ENCODE measurements at places on chromosomes 6 and 20.

DNA sequence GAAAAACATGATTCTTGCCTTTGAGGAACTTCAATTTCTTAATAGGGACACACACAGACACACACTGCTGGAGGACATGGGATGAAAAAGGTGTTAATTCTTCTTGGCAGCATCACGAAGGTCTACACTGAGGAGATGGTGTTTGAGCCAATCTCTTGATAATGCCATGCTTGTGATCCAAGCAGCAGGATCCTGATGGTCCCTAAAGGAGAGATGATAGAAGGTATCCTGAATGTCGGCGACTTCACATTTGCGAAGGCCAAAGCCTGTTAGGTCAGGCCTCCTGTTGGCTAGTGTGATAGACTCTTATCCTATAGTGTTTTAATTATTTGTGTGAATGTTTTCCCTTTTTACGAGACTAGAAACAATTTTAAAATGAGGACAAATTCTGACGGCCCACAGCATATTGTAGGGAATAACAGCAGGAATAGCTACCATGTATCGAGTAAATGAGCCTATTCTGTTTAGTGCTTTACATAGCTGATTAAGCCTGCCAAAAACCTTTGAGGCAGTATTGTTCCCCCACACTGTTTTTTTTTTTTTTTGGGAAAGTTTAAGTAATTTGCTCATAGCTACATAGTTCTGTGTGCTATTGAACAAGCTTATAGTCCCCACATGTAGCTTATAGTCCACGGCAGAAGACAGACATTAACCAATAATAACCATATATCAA lies 15.3 kb upstream of the TFB1M start:
- no peak for DNase-seq

DNA sequence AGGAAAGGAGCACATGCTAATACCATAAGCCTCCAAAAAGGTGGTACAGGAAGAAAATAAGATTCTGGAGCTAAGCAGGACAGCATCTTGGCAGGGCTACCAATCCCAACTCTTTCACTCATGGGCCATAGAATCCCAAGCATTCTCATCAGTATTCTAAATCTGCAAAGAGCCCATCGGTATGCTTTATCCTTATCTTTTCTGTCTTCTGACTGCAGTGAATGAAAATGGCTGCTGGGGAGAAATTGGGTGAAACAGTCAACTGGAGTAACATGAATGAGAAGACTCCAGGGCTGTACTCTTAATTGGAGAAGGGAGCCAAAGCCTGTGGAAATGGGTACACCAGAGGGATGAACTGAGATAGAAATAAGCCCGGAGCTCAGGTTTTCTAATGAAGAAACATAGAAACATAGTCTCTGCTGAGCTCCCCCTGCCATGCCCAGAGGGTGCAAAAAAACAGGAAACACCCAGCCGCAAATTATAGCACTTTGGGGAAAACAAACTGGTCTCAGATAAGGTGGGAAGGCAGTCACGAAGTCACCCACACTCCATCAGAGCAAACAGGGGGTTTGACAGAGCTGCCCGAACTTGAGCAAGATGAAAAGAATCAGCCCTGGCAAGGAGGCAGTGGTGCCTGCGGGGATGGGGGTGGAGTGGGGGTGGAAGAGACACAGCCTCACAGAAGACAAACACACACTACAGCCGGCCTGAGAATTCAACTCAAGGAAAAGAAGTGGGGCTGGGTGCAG lies 35.4 kb upstream of the E2F3 start:
- DNase-seq: peak; percentile 55

DNA sequence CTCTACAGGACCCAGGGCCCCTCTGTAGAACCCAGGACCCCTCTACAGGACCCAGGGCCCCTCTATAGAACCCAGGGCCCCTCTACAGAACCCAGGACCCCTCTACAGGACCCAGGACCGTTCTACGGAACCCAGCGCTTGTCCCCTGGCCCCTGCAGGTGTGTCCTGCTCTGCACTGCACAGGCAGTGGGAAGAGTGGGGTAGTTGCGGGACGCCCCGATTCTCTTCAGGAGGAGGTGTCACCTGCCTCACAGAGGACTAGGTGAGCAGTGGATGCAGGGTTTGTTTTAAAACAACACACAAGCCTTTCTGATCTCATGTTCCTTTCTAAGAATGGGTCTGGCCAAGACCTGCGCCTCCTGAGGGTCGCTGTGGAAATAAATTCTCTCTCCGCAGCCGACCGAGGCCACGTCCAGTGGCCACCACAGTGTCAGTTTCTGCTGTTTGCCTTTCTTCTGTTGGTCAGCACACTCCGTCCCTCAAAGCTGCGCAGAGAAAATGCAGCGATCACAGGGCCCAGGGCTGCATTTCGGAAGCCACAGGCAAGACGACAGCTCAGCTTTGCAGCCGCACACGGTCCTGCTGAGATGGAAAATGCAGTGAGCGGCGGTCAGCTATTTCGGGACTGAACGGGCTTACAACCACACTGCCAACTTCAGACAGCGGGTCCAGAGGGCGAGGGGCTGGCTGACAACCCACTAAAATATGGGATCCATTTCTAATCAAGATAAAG lies 135.2 kb downstream of the DLL1 start:
- DNase-seq: no peak

GRCh38 chr6:157885211-157885788 lies 62.3 kb downstream of the SNX9 start:
- no peak for DNase-seq

DNA sequence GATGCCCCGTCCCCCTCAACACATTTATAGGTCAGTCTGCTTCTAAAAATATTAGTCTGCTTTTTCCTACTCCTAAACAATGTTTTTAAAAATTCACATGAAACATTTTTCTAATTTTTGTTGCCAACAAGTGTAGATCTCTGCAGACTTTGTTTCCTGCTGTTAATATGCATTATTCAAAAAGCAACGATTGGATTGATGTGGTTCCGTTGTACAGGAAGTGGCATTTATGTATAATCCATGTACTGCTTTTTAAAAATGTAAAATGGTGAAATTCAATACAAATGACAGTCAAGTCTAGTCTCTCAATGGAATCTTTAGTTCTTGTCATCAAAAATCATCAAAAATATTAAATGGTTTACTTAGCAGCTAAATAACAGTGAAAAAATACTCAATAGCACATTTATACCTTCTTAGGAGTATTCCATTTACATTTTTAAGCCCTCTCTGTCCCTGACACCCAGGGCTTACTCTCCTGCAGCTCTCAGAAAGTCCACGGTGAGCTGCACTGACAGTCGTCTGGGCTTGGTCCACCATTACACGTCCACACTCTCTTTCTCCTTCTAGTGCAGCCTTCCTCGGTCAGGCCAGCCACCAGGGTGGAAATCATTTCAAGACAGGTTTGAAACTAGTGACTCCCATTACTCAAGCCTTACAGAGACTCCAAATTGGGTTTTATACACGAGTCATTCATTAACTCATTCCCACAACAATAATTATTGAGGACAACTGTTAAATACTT lies 211.5 kb downstream of the TMEM200A start:
- no peak for DNase-seq

DNA sequence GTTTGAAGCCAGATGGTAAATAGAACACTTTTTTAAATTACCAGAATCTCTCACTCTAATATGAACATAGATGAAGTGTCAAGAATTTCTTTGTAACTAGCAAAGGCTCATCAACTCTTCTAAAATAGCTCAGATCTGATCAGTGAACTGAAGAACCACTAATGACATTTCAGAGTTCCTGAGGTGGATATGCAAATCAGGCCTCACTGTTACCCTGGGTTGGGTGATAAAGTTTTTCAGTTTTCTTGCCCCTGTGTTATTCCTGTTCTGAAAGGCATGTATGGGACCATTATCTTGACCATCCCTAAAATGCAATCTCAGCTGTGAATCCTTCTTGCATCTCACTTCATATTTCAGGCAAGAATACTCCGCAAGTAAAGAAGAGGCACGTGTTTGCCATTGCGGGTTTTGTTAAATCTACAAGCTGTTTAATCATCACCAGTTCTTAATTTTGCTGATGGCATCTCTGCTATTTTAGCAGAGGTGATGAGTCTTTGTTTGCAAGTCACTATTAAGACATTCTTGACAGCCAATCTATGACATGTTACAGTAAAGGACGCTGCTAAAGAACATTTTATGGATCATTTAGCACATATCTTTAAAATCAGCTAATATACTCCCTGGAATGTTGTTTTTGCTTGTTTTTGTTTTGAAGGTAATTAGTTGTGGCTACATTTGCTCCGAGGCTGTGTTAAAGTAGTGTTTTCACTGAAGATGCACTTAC lies 47.9 kb downstream of the KHDC1L start:
- DNase-seq: no peak

DNA sequence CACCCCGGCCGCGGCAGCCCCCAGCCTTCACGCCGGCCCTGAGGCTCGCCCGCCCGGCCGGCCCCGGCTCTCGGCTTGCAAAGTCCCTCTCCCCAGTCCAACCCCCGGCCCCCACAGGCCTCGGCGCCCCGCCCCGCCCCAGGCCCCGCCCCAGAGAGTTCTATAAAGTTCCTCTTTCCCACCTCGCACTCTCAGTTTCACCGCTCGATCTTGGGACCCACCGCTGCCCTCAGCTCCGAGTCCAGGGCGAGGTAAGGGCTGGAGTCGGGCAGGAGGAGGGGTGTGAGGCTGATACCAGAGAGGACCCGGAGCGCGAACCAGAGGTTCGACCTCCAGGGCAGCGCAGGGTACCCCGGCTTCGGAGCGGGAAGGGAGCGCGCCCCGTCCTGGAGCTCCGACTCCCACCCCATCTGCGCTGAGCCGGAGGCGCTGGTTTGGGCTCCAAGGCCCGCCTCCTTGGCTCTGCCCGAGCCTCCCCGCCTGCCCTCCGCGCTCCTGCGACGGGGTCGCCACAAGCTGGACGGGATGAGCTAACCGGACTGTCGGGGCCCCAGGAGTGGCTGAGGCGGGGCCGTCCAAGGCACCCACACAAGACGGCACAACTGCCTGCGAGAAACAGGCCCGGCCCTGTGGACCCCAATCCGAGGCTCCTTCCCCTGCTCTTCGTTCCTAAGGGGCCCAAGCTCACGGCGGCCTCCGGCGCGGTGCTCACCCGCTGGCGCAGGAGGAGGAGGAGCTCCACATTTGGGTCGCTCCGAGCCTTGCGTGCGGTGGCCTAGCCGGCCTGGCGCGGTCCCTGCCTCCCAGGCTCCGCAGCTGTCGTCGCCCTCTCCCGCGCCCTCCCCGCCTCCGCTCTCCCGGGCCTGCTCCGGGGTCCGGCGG lies at the start of gene IRF4:
Gene IRF4 (plus strand): TSS at position 194 of the 882 bp plus-strand sequence. CDS start 1,401 bp downstream, outside the sequence.
- peak; percentile 63 for DNase-seq

DNA sequence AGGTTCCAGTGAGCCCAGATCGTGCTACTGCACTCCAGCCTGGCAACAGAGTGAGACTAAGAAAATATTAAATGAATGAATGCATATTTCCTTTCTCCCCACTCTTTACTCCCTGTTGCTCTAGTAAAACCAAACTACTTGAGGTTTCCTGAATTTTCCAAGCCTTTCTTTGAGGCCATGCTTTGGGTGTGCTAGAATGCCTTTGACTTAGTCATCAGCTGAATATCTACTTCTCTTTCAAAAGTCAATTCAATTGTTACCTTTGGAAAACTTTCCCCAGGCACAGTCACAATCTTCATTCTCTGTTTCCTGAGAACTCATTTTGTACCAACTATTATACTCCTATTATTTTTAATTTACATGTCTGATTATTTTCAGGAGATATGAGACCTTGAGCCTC lies 27.5 kb upstream of the CEP85L start:
- DNase-seq: no peak

DNA sequence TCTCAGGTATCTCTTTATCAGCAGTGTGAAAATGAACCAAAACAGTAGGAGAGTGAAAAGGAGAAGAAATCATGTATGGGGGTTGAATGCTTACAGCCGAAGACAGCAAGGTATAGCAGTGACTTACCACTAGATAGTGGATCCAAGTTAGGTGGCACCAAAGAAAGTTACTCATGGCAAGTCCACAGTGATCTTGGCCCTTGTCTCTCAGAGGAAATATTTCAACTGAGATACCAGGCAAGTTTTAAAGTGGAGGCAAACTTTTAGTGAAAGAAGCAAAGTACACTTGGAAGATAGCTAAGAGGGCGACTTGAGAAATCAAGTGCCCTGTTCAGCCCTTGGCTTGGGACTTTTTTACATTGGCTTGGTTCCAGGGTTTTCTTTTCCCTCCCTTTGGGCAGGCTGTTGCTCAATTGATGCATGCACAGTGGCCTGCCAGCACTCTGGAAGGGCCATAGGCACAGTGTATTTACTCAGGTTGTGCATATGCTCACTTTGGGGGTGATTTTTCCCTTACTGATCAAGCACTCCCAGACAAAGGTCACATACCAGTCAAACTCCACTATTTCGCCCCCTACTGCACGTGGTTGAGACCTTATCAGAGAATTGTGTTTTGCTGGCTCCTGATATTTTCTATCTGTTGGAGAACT lies 329.5 kb upstream of the KHDRBS2 start:
- DNase-seq: no peak

GRCh38 chr6:99225172-99225571 lies 124.3 kb downstream of the FAXC start:
- DNase-seq: no peak

- no peak for DNase-seq
These were observed 101.3 kb downstream of the MYB start for GRCh38 chr6:135282395-135282794.

- peak; percentile 94 for DNase-seq
These were observed 33.9 kb upstream of the PRSS16 start for GRCh38 chr6:27213544-27214125.

GRCh38 chr6:30020626-30021025 lies 40.4 kb upstream of the POLR1H start:
- no peak for DNase-seq

DNA sequence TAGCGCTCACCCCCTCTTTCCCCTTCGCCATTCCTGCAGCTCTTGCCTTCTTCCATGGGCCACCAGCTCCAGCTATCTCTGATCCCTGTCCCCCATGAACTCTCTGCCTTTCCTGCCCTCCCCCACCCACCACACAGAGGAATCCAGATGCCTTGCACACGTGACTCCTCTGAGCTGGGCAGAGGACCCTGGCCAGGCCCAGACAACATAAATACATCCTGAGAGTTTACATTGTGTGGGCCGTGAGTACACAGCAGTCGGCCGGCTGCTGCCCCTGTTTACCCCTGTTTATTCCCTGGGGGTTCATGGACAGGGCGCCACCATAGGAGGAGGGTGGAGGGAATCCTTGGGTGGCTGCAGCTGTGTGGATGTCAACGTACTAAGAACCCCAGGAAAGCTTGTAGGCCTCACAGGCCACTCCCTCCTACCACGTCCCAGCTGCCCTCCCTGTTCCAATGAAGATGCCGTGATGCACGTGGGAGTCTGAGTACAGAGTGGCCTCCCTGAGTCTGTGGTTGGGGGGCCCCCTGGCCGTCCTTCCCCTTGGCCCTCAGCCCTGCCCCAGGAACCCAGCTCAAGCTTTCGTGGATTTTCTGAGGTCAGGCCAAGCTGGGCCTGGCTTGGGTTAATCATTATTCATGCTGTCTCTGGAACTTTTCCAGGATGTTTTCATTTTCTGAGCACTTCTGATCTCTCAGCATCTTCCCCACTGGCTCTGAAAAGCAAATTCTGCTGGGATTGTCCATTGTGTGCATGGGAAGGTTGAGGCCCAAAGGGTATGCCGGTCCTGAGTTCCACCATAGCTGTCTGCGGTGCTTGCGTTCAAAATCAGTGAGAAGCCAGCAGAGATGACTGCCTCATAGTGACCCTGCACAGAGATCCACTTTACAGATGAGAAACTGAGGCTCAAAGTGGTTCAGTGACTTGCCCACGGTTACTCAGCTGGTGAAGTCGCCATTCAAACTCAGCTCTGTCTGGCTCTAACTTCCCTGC lies 136.3 kb downstream of the MRPL14 start:
- peak; percentile 50 for DNase-seq

All from ELF-1 (cell line).